ENCODE measurements at places on chromosomes 5 and 9. TPM values are rescaled to one million over a fixed set of nuclear protein-coding genes. Genes with fewer than 3 reads are reported as not detected.

KIF20A gene
- total RNA-seq, result 41.8 TPM

SAXO1 gene
- not detected for total RNA-seq

ACTBL2 gene
- total RNA-seq, result not detected

ZNF879 gene
- total RNA-seq, result 0.48 TPM

GOLPH3 gene
- total RNA-seq, result 82.1 TPM

DMRT3 gene
- not detected for total RNA-seq

ACOT12 gene
- not detected for total RNA-seq

ZBED3 gene
- total RNA-seq, result 4.1 TPM

UBAP1 gene
- total RNA-seq, result 53.5 TPM

HINT1 gene
- total RNA-seq, result 484 TPM

PDE8B gene
- total RNA-seq, result 2.0 TPM

SMIM33 gene
- not detected for total RNA-seq

NME5 gene
- not detected for total RNA-seq
